Urinary bladder (tissue), 4 donors: ENCODE measurements at places on chromosomes 16 and 17. TPM values are rescaled to one million over a fixed set of nuclear protein-coding genes. Genes with fewer than 3 reads are reported as not detected.

Gene CNGB1
- 0.16 TPM for total RNA-seq

Gene TEKT5
- total RNA-seq = 0.32 TPM

Gene DHX58
- total RNA-seq = 7.6 TPM

Gene GNGT2
- 0.42 TPM for total RNA-seq

Gene ZCCHC14
- 36.1 TPM for total RNA-seq
